ENCODE measurements at places on chromosomes 16 and 17.

- peak; percentile 66 for DNase-seq
Observed at GRCh38 chr16:86909359-86910160, 331.2 kb downstream of the FOXL1 start.

GRCh38 chr17:16915752-16916556 is 56.0 kb downstream of the TNFRSF13B start:
- DNase-seq = no peak

DNA sequence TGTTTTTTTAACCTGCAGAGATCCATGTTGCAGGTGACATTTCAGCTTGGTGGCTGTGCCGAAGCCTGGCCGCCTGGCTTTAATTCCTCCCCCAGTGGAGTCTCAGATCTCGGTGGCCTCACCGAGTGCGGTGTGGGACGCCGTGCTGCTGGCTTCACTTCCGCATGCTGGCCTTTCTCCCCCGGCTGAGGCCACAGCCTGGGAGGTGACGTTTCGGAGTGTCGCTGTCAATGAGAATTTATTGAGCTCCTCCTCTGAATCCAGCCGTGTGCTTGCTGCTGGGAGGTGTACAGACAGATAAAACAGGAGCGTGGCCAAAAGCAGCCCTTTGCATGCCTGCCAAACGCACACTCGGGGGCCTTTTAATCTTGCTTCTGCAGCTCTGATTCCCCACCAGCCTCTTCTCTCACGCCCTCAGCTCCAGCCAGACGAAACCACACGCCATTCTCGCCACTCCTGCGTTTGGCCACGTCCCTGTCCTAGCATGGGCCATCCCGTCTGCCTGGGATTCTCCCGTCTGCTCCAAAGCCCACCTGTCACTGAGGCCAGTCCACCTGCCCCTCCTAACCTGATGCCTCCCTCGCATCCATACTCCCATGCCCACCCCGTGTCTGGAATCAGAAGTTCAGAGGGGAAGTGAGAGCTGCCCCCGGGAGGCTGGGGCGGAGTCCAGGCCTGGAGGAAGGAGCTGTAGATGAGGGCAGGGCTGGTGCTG is 3.6 kb downstream of the GSE1 start:
- peak; percentile 74 for DNase-seq

DNA sequence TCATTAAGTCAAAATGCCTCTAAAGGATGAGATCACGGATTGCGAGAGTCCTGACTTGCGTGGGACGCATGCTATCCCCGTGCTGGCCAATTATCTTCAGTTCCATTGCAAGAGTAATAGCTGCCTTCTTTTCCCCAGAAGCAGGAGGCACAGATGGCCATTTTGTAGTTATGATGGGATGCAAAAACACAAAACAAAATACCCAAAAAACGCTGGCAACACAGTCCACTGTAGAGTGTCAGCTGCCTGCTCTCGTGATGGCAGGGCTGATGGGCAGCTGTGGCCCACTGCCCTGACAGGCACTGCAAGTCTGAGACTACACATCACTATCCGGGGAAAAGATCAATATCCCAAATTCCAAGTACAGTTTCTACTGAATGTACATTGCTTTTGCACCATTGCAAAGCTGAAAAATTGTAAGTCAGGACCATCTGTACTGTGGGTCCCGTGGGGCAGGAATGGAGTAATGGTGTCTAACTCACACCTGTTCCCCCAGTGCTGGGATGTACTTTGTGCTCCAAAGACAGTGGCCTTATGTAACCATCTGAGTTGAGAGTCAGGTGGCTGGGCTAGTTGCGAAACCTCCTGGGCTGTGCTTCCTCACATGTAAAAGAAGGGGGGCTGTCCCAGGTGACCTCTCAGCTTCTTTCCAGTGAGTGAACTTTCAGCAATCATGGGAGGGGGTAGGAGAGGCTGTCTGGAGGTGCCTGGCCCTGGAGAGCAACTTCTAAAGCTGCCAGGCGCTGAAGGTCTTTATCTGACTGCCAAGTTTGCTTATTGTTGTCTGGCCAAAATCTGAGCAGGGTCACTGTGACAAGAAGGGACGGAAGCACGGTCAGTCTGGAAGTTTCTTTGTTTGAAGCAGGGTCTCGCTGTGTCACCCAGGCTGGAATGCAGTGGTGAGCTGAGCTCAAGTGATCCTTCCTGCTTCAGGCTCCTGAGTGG is 4.7 kb downstream of the SLC47A1 start:
- no peak for DNase-seq

GRCh38 chr17:17750881-17751280 is 69.6 kb downstream of the RAI1 start:
- no peak for DNase-seq

- no peak for DNase-seq
Observed at GRCh38 chr16:82432261-82432660, 194.5 kb upstream of the CDH13 start.

DNA sequence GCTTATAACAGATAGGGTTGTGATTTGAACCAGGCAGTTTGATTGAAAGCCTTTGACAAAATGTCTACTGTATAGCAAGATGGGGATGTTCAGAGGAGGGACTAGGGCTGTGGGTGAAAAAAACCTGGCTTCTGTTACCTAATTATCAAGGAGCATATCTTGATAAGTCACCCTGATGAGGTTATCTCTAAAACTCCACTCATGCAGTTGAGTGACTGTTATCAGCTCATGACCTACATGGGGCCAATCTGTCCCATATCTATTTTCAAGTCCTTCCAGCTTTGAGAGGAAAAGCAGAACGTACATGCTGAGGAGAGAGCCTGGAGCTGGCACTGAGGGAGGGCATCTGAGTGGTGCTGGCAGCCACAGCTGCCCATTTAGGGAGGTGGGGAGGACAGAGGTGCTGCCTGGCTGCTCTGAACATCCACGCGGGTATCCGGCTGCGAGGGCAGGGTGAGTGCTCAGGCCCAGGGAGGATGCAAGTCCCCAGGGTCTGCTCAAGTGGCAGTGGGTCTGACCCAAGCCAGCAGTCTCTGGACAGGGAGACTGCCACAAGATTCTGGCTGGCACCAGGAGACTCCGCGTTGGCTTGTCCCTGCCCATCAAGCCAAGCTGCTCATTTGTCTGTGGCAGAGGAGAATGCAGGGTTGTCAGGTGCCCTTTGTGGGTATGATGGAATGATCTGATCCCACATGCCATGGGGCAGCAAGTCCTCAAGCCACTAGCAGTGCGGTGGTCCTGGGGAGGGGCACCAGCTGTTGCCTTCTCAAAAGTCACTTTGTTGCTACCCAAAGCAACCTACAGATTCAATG is 29.2 kb downstream of the ATPAF2 start:
- DNase-seq = no peak

- DNase-seq = no peak
Observed at GRCh38 chr16:47047524-47048203, 74.2 kb upstream of the DNAJA2 start.

- DNase-seq = peak; percentile 55
Observed at GRCh38 chr17:47789611-47790561, 31.7 kb downstream of the OSBPL7 start.

- DNase-seq = no peak
Observed at GRCh38 chr17:5877948-5878347, 192.2 kb upstream of the WSCD1 start.

DNA sequence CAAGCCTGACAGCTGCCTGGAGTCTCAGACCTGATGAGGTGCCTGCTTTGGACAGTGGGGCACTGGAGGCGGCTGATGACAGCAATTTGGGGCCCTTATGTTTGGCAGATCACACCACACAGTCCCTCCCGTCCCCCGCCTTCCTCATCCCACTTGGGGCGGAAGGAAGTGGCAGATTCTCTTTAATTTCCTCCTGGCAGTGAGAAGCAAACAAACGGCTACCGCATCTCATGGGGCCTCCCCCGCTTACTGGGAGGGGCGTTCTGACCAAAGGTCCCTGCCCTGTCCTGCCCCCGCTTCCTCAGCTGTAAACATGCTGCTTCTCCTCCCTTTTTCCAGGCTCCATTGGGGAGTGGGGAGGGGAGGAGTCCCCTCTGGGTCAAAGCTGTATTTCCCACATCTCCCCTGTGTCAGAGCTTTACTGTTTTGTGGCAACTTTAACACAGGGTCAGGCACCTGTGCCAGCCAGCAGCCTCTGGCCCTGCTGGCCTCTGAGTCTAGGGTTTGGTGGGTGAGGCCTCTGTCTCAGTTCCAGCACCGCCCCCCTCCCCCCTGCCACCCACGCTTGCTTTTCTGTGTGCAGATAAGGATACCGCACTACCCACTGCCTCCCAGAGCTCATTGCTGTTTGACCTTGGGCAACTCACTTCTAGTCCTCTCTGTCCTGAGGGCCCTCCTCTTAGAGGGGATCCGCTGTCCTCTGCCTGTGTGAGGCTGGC is 5.4 kb upstream of the NFATC3 start:
- peak; percentile 71 for DNase-seq

GRCh38 chr16:66223176-66223780 is 143.2 kb upstream of the CDH5 start:
- no peak for DNase-seq

- no peak for DNase-seq
Observed at GRCh38 chr17:17856386-17856785, 19.6 kb upstream of the SREBF1 start.

GRCh38 chr16:17204644-17205043 is 266.1 kb downstream of the XYLT1 start:
- no peak for DNase-seq

DNA sequence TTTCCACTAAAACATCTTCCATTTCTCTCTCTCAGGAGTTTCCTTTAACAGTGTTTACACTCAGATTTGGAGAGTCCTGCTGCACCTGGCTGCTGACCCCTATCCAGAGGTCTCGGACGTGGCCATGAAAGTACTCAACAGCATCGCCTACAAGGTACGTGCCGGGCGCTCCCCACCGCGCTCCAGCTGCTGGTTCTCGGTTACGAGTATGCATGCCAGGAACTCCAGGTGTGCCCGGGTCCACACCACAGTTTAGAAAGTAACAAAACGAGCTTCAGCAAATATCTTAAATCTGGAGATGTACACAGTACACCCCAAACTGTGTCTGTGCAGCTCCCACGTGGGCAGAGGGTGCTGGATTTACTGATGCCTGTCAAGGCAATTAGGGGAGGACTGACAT is 82.9 kb upstream of the CHMP6 start:
- DNase-seq = no peak

GRCh38 chr17:55601874-55602364 is 90.7 kb upstream of the SMIM36 start:
- DNase-seq = no peak

DNA sequence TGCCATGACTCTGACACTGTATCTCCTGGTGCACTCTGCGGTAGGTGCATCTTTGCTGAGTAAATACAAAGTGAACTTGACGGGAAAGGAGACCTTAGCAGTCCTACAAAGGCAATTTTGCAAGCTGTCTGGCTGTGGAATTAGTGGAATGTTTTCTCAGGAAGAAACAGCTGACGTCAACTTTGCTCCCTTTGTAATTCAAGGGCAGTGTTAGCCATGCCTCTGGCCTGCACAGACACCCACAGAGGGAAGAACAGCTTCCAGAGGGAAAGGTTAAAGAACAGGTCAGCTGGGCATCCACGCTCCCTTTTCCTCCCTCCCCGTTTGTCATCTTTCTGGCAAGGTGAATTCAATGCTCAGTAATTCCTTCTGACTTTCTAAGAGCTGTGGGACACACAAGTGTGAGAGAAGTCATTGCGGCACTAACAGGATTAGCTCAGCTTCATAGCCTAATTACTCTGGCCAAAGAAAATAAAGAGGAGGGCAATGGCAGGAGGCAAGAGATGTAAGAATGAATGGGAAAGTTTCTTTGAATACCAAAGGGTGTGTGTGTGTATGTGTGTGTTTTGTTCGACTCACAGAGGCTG is 476.9 kb upstream of the GOT2 start:
- peak; percentile 48 for DNase-seq

DNA sequence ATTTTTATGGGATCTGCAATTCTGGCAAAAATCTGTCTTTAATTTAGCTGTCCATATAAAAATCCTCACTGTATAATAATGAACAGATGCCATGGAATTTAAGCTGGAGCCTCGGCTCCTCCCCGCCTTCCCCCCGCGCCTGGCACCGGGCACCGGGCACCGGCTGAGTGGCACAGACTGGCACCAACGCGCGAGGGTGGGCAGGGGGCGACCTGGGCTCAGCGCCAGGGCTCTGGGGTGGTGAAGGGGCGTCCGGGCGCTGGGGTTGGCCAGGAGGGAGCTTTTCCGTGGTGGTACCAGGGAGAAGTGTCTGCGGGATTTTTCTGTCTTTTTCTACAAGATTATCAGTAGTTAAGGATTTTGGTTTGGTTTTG is 9.1 kb downstream of the NEUROD2 start:
- DNase-seq = no peak

- DNase-seq = no peak
Observed at GRCh38 chr16:52128361-52128760, 418.6 kb downstream of the TOX3 start.

GRCh38 chr17:70484496-70484895 is 315.2 kb downstream of the KCNJ2 start:
- no peak for DNase-seq

DNA sequence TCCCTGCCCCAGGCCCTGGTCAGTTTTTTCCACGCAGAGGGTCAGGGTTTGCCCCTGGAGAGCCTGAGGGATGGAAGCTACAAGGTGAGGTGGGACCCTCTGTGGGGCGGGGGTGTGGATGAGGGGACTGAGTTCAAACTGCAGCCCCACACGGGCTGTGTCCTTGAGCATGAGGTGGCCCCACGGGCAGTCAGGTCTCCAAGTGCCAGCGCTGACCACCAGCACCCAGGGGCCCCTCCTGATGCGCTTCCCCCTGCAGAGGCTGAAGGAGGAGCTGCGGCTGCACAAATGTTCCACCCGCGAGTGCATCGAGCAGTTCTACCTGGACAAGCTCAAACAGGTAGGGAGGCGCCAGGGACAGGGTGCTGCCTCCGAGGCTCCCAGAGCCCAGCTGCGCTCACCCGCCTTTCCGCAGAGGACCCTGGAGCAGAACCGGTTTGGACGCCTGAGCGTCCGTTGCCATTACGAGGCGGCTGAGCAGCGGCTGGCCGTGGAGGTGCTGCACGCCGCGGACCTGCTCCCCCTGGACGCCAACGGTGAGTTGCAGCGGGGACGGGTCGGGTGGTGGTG is 4.3 kb downstream of the TSR3 start:
- DNase-seq = no peak

- no peak for DNase-seq
Observed at GRCh38 chr16:11491524-11491923, 95.2 kb downstream of the LITAF start.

DNA sequence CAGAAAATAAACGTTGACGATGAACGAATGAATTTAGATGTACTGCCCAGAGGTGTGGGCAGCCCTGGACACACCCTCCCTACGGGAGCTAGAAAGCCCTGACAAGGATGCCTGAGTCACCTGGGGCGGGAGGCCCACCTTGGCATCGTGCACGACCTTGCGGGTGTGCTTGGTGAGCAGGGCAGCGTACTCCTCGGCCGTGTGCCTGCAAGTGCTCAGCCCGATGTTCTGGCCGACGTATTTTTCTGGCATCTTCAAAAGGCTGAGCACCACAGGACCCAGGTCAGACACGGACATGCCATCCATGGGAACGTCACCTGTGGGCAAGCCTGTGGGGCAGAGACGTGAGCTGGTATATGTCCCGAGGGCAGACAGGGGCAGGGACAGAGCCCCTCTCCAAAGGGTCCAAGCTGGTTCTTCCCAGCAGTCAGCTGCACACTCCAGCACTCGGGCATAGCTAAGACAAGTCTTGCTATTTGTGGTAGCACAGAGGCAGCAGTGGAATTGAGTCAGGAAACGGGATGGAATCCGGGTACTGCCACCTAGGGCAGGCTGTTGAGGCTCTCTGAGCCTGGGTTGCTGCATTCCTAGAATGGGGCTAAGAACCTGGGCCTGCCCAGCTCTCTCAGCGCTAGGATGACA is 10.8 kb downstream of the NMRAL1 start:
- DNase-seq = no peak

- DNase-seq = no peak
Observed at GRCh38 chr16:11224894-11225676, 30.9 kb downstream of the SOCS1 start.

- no peak for DNase-seq
Observed at GRCh38 chr17:36089888-36090836, at the start of gene CCL3. TSS of gene CCL3 (minus strand) at chr17:36090143. CDS start at chr17:36090058, 85 bp downstream.

All from right kidney (tissue), 9 donors.